ENCODE measurements at places on chromosomes 6 and 20. TPM values are rescaled to one million over a fixed set of nuclear protein-coding genes. Genes with fewer than 3 reads are reported as not detected.

DNA sequence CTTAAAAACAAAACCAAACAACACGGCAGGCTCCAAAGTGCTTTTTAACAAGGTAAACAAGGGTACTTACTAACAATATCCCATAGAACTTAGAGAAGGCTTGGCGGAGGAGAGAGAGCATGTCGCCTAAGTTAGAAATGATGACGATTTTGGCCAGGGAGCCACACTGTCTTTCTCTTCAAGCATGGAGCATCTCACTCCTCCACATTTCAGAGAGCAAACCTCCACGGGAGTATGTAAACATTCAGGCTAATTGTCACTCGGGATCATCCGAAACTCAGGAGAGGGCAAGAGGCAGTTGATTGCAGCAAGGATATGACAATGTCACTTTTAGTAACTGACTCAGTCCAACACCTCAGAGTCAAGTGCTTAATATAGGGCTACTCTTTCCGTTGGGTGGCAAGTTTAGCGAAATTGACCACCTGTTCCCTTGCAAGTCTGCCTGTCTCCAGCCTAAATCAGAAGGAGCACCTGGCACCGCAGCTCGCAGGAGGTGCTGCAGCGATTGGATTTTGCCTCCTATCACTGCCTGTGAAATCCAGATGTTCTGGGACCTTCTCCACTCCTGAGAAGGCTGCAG, 65.8 kb upstream of the RPS6KA2 start:
- peaks cover 22% of the 10 kb centered on the region for H3K4me1 ChIP-seq
- H3K36me3 ChIP-seq: no peaks in the 10 kb centered on the region
- H3K27ac ChIP-seq: no peak overlapping the region
- no peaks in the 10 kb centered on the region for H3K27me3 ChIP-seq

DNA sequence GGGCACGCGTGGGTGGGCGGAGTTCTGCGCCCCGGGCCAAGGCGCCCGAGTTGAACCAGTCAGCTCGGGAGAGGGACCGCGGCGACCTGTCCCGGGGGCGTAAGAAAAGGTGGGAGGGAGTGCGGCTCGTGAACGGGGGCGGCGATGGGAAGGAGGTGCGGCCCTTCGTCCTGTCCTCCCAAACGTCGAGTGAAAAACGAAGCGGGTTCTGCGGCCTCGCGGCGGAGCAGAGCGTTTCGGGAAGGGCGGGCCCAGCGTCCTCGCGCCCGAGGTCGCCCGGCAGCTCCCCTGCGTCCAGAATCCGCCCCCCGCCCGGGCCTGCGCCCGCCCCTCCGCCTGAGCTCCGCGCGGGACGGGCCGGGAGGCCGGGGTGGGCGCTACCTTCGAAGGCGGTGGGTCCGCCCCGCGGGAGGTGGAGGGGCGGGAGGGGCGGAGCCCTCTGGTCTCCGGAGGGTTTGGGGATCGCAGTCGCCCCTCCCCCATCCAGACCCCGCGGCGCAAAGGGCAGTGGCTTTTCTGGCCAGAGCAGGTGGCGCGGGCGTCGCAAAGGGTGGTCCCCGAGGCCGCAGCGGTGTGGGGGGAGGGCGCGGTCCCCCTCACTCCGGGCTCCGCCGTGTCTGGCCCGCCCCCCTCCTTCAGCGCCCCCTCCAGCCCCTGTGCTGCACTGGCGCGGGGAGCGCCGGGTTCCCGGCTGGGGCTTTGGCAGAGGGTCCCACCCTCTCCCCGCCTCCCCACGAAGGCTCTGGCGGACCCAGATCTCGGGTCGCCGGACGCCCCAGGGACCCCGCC, 838 bp downstream of the STMN3 start:
- H3K4me3 ChIP-seq: peak overlapping the region; percentile 60
- H3K36me3 ChIP-seq: no peaks in the 10 kb centered on the region
- no peak for DNase-seq
- no peak overlapping the region for H3K27ac ChIP-seq
- peaks cover 31% of the 10 kb centered on the region for H3K4me1 ChIP-seq

GRCh38 chr6:119742188-119742803, 392.7 kb upstream of the MAN1A1 start:
- no peak overlapping the region for H3K27ac ChIP-seq
- no peak overlapping the region for H3K4me3 ChIP-seq
- H3K4me1 ChIP-seq: no peaks in the 10 kb centered on the region
- no peaks in the 10 kb centered on the region for H3K36me3 ChIP-seq
- peak; percentile 43 for DNase-seq

- no peaks in the 10 kb centered on the region for H3K36me3 ChIP-seq
- DNase-seq: no peak
- H3K4me3 ChIP-seq: no peak overlapping the region
- no peaks in the 10 kb centered on the region for H3K4me1 ChIP-seq
- no peak overlapping the region for H3K27ac ChIP-seq
- no peaks in the 10 kb centered on the region for H3K27me3 ChIP-seq
Measured at GRCh38 chr6:137148306-137149034, 25.0 kb downstream of the IL22RA2 start.

DNA sequence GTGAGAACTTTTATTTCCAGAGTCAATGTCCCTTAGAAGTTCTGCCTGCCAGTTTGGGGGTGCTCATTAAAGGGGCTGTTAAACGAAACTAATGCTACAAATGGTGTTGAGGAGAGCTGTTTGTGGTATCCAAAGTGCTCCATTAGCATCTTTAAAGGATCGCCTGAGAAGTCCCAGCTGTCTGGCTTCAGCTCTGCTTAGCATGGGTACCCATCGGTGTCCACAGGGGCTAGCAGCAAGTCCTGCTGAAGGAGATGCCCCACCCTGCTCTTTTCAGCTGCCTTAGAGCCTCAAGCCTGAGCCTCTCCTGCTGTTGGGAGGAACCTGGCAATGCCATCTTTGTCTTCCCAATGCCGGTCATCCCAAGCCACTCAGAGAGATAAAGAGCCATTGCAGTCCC, 111.1 kb downstream of the FOXO3 start:
- H3K4me1 ChIP-seq: peaks cover 30% of the 10 kb centered on the region
- no peaks in the 10 kb centered on the region for H3K36me3 ChIP-seq
- H3K27ac ChIP-seq: no peak overlapping the region
- DNase-seq: no peak
- no peak overlapping the region for H3K4me3 ChIP-seq
- no peaks in the 10 kb centered on the region for H3K27me3 ChIP-seq

GRCh38 chr20:50690650-50691572, at the start of gene RIPOR3:
TSS of gene RIPOR3 (minus strand) at chr20:50691542. CDS start at chr20:50691128, 414 bp downstream.
- H3K36me3 ChIP-seq: no peaks in the 10 kb centered on the region
- peaks cover 18% of the 10 kb centered on the region for H3K27me3 ChIP-seq
- DNase-seq: peak; percentile 42
- peak within 1 kb of the TSS; percentile 69 for H3K27ac ChIP-seq
- peaks cover 35% of the 10 kb centered on the region for H3K4me1 ChIP-seq
- H3K4me3 ChIP-seq: peak within 1 kb of the TSS; percentile 60

- H3K4me1 ChIP-seq: no peaks in the 10 kb centered on the region
- no peak for DNase-seq
- no peaks in the 10 kb centered on the region for H3K27me3 ChIP-seq
- H3K36me3 ChIP-seq: no peaks in the 10 kb centered on the region
- no peak overlapping the region for H3K27ac ChIP-seq
Measured at GRCh38 chr6:4242601-4243000, 107.2 kb upstream of the ECI2 start.

- DNase-seq: no peak
- peaks cover 19% of the 10 kb centered on the region for H3K27me3 ChIP-seq
- no peaks in the 10 kb centered on the region for H3K36me3 ChIP-seq
- no peak overlapping the region for H3K27ac ChIP-seq
- no peaks in the 10 kb centered on the region for H3K4me1 ChIP-seq
Measured at GRCh38 chr6:168179702-168180382, 100.8 kb upstream of the FRMD1 start.

GRCh38 chr20:34615477-34615876, 57.0 kb downstream of the MAP1LC3A start:
- no peak overlapping the region for H3K4me3 ChIP-seq
- H3K36me3 ChIP-seq: no peaks in the 10 kb centered on the region
- DNase-seq: no peak
- no peaks in the 10 kb centered on the region for H3K4me1 ChIP-seq
- H3K27me3 ChIP-seq: no peaks in the 10 kb centered on the region

DNA sequence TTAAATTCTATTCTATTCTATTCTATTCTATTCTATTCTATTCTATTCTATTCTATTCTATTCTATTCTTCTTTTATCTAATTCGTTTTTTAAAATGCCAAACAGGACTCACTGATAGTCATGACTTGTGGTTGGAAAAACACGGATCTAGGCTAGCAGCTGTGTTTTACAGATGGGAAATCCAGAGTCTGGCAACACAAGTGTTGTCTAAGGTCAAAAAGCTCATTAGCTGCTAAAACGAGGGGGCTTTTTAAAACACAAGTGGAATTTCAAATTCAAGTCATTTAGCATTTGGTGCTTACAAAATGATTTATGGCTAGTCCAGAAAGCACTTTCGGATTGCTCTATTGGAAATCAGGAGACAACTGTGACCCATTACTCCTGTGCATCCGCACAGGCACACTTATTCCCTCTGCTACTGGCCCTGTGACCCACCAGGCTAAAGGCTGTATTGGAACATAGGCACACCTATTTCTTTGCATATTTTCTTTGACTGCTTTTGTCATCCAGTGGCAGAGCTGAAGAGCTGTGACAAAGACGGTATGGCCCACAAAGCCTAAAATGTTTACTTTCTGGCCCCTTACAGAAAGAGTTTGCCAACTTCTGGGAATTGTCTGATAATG, 17.8 kb upstream of the MLIP start:
- no peaks in the 10 kb centered on the region for H3K27me3 ChIP-seq
- H3K27ac ChIP-seq: no peak overlapping the region
- H3K36me3 ChIP-seq: no peaks in the 10 kb centered on the region
- peaks cover 4% of the 10 kb centered on the region for H3K4me1 ChIP-seq
- no peak for DNase-seq
- H3K4me3 ChIP-seq: no peak overlapping the region

The HLA-DQB2 gene
- 1.7 TPM for total RNA-seq

The CD83 gene
- 2.9 TPM for total RNA-seq

DNA sequence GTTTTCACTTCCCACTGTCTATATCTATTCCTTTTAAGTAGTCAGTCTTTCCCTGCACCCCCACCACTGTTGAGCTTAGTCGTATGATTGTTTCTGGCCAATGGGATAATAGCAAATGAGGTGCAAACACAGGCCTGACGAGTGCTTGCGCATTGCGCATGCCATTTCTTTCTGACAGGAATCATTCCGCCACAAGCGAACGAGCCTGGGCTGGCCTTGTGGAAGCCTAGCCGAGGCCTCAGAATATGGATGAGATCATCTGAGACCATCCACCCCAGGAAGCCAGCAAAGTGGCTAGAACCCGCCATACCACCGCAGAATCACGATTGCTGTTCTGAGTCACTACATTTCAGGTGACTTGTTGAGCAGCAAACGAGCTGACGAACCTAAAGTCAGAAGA, 52.2 kb upstream of the PRL start:
- H3K27me3 ChIP-seq: no peaks in the 10 kb centered on the region
- DNase-seq: no peak
- no peak overlapping the region for H3K27ac ChIP-seq
- no peaks in the 10 kb centered on the region for H3K36me3 ChIP-seq
- no peak overlapping the region for H3K4me3 ChIP-seq

DNA sequence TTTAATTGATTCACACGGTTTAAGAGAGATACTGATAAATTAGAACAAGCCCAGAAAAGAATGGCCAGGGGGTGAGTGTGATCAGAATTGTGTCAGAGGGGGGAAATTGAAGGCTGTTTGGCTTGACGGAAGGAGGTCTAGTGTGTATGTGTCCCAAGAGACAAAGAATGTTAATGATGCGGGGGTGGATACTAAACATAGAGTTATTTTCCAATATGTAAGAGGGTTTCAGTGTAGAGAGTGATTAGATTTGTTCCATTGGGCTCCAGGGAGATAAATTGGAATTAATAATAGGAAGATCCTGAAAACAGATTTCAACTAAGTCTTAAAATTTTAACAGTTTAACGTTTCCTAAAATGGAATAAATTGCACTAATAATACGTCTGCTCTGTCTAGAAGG, 38.1 kb upstream of the UTRN start:
- no peak overlapping the region for H3K4me3 ChIP-seq
- H3K4me1 ChIP-seq: peaks cover 12% of the 10 kb centered on the region
- no peaks in the 10 kb centered on the region for H3K36me3 ChIP-seq
- DNase-seq: no peak

The IL17A gene
- total RNA-seq: not detected

GRCh38 chr6:7537565-7538174, 3.8 kb upstream of the DSP start:
- DNase-seq: no peak
- peaks cover 8% of the 10 kb centered on the region for H3K4me1 ChIP-seq
- peak overlapping the region; percentile 75 for H3K27ac ChIP-seq
- H3K4me3 ChIP-seq: no peak overlapping the region
- no peaks in the 10 kb centered on the region for H3K36me3 ChIP-seq
- peaks cover 26% of the 10 kb centered on the region for H3K27me3 ChIP-seq
